HepG2 (cell line): ENCODE measurements at places on chromosomes 5 and 9. TPM values are rescaled to one million over a fixed set of nuclear protein-coding genes. Genes with fewer than 3 reads are reported as not detected.

DNA sequence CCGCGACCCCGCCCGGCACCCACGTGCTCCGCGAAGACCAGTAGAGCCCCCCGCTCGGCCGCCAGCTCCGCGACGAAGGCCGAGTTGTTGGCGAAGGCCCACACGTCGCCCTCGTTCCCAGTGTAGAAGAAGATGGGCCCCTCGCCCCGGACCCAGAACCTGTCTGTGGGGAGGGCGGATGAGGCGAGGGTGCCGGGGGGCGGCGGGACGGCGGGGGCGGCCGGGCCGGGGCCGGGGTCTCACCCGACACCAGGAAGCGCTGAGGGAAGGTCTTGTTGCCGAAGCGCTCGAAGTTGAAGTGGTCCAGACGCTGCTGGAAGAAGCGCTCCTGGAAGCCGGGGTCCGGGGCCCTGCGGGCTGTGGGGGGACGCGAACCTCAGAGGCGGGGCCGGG is 317 bp downstream of the DPP7 start:
- no peak for DNase-seq

- DNase-seq: no peak
Measured at GRCh38 chr9:112094948-112095681, 80.0 kb downstream of the SUSD1 start.

DNA sequence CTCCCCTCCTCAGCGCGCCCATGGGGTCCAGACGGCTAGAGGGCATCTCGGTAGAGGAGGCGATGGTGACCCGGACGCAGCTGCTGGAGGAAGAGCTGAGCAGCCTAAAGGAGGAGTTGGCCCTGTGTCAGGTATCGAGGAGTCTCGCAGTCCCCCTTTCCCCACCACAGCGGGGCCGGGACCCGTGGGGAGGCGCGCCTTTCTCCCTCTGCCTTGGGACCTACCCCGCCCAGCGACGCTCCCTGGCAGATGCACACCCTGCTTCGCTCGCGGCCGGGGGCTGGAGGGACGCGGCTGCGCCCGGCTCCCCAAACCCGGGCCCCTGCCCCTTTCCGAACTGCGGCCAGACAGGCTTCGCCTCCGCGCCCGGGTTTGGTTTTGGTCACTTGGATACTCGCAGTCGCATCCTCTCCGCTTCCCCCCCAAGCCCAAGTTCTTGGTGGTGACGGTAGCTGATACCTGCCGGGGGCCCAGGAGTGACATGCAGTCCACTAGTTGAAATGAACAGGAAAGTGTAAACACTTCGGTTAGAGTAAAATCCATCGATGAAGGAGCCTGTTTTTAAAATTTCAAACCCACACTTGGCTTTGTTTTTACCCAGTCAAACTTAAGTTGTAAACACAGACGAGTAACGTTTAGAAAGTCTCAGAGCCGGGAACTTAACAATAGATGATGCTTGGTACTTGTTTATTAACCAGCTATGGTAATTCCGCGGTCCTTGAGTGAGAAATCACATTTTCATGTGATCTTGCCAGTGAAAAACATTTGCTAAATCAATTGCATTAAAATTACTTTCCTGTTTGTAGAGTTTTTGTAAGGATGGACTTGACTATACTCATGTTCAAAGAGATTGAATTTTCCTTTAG is 688 bp downstream of the CNTLN start:
- DNase-seq: no peak

DNA sequence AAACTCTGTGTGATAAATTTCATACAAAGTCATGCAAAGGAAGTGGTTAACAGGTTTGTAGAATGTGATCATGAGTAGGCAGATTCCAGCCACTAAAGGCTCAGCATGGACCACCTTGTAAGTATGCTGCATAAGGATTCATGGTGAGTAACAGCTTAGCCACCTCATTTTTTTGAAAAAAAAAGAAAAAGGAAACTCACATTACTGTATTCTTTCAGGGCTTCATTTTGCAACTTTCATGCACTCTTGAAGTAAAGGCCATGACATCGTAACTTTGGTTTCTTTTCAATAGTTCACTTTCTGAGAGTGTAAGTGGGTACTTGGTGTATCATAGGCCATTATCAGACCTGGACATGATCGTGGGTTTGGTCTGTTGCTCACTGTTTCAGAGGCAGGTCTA is 175.1 kb downstream of the PCSK1 start:
- DNase-seq: no peak

- no peak for DNase-seq
Measured at GRCh38 chr9:77831781-77832180, 183.7 kb upstream of the GNA14 start.

DNA sequence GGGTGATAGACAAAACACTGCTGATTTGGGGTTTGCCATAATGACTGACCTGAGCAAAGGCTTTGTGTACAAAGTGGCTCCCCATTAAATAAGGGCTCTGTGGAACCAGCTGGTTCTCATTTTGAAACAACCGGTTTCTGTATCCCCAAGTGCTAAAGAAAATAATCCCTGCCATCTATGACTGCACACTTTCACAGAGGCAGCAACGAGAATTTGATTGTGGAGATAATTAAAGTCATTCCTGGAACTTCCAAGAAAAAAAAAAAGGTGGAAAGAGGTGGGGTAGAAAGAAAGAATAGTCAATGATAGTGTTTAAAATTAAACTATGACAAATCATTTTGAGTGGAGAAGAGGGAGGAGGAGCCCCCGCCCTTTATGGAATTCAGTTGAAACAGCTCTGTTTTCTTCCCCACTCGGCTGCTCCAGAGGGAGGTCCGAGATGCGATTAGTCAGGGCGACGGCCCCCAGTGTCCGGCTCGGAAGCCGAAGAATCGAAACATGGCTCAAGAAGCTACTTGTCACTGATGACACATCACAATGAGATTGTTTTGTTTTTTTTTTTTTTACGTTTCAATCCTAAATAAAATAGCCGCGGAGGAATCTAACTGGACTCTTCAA is 38.4 kb downstream of the EBF1 start:
- no peak for DNase-seq

DNA sequence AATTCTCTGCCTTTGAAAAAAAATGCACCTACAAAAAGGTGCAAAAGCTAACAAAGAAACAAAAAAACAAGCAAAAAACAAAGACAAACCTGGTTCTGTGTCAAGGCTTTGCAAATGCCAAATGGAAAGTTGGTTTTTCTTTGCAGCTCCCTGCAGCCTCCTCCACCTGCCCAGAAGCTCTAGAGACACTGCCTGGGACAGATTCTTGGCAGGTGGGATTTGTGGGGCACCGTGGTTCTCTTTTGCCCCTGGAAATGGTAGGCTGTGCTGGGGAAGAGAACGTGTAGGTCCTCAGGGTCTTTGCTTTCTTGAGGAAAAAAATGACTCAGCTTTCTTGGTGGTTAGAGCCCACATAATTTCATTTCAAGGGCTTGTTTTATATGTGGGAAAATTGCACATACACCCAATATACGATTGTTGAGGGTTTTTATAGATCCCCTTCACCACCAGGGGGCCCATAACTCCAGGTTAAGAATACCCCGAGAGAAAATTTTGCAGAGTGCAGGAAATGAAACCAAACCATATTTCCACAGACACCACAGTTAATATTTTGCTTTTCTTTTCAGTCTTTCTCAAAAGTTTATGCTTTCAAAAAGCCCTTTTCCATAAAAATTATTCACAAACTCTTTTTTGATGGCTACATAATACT is 58.7 kb downstream of the NXNL2 start:
- DNase-seq: peak; percentile 46

DNA sequence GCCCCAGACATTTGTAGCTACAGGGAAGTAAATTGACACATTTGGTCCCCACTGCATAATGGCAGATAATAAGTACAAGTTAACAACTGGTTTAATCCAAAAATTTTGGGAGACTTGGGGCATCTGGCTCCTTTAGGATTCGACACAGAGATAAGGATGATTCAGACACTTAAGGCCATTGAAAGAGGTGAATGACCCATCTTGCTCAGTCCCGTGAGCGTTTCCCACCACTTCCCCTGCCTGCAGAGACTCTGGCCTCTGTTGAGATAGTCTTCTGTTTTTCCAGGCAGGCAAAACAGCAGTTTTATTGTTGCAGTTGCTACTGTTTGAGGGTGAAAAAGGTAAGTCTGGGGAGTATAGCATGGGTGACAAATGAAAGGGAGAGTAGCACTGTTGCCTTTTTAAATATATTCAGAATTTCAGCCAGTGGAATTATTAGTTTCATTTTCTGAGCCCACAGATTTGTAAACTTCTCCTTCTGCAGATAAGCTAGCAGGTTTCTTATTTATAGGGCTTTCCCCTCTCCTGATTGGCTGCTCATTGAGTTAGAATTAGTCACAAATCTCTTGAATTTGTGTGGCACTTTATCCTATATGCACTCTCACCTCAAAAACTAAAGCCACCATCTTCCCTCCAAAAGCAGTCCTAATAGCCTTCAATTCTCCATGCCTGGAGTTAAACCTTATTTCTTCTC is 19.3 kb downstream of the ACO1 start:
- DNase-seq: no peak

GRCh38 chr5:179332741-179333290 is 12.4 kb downstream of the ADAMTS2 start:
- DNase-seq: no peak

- no peak for DNase-seq
Measured at GRCh38 chr9:27453860-27454553, 70.1 kb upstream of the IFNK start.

DNA sequence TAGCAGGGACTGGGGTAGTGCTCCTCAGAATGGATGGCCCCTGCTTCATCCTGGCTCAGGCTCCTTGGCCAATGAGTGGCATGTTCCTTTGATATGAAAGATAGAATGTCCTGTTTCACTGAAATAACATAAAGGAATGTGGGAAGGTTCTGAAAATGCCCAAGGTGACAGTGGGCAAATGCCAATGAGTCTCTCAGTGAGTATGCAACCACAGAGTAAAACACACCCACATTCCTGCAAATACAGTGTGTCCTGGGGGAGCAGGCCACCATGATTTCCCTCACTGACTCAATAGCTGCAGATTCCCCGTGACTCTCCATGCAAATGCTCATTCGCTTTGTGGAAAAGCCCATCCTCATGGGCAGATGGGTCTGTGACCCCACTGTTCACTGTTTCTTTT is 36.4 kb downstream of the ZNF366 start:
- no peak for DNase-seq

- peak; percentile 65 for DNase-seq
Measured at GRCh38 chr9:91100878-91101450, 260.8 kb downstream of the AUH start.

- DNase-seq: no peak
Measured at GRCh38 chr9:129933185-129934040, 98.2 kb downstream of the USP20 start.

GRCh38 chr9:127971357-127972235 is 9.2 kb downstream of the EEIG1 start:
- no peak for DNase-seq

DNA sequence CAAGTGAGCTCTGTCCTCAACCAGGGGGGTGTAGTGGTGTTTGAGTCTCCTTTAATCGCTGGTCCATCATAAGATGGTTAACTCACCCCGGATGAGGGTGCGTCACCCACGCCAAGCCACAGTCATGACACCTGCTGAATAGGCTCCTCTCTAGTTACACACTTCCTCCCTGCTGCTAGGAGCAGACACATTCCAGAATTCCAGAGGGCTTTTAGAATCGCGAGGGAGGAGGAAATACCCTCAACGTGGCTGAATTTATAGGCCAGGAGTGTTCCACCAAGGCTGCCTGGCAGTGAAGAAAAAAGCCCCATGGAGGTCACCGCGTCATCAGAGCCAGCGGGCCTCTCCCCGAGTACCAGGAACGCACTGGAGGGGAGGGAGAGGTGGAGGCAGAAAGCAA is 5.1 kb downstream of the GLRX start:
- DNase-seq: no peak

DNA sequence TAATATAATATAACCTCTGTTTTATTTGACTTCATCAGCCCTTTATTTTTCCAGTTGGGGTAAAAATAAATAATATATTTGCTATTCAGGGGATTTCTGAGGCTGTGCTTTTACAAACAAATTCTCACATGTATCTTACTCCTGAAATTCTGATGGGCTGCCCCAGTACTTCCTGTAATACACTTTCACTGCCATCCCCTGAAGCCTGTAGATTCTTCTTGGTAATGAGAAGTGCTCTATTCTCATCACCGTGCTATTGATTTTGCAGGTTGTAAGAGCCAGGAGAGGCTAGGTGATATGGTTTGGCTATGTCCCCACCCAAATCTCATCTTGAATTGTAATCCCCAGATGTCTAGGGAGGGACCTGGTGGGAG is 91.9 kb upstream of the CEP78 start:
- no peak for DNase-seq

GRCh38 chr5:3789519-3790193 is 194.0 kb downstream of the IRX1 start:
- DNase-seq: no peak

GRCh38 chr9:18639911-18640310 is 166.0 kb downstream of the ADAMTSL1 start:
- DNase-seq: no peak

- peak; percentile 69 for DNase-seq
Measured at GRCh38 chr9:101465326-101465915, 29.8 kb upstream of the ALDOB start.

DNA sequence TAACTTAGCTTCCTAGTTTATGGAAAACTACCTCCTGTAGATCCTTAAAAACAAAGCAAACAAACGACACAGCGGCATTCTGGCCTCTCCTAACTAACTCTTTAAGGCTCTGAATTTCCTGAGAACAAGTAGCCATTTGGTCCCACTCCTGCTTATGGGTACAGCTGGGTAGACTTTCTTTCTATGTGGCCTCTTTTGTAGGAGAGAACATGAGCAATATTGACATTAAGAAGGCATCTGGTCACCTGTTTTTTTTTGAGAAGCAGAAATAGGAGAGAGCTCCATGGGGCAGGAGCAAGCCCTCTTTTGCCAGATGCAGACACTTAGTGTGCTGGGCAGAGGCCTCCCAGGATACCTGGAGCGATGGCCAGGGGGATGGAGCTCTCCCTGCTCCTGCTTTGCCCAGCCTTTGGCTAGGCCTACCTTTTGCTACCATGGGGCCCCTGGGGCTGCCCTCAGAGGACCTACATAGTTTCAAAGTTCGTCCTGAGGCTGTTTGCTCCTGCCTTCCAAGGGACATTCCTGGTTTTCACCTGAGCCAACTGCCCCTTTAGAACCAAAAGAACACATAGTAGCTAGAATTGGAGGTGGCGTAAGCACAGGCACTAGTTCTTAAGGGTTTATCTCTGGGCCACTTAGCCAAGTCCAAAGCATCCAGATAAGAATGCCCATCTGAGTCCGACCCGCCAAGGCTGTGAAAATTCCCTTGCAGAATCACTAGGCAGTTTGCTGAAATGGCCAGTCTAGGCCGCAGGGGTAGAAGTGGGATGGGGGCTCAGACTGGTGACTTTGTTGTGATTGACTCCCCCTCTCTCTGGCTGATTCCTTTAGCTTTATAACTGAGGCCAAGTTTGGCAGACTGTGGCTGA is 2.4 kb upstream of the STC2 start:
- peak; percentile 82 for DNase-seq

GRCh38 chr5:61467766-61468482 is 135.9 kb downstream of the ZSWIM6 start:
- DNase-seq: no peak

The PCDHA1 gene
- not detected in 2 replicates for total RNA-seq

The SPATA31E1 gene
- not detected in 2 replicates for total RNA-seq

The WHRN gene
- 1.8 and 2.3 TPM in 2 replicates for total RNA-seq

The AFAP1L1 gene
- total RNA-seq: 0.38 and 0.66 TPM in 2 replicates

The ADGRV1 gene
- total RNA-seq: 0.84 and 1.7 TPM in 2 replicates

The DDX4 gene
- not detected in 2 replicates for total RNA-seq

The SAP30L gene
- 35.1 and 37.2 TPM in 2 replicates for total RNA-seq

The TMEM174 gene
- not detected in 2 replicates for total RNA-seq

The KCNT1 gene
- not detected in 2 replicates for total RNA-seq

The RAD17 gene
- total RNA-seq: 25.9 and 29.8 TPM in 2 replicates

The ANAPC2 gene
- total RNA-seq: 7.4 and 12.3 TPM in 2 replicates

The GABBR2 gene
- total RNA-seq: 0.02 TPM in 1 of 2 replicates, not detected in the other

The ADAM19 gene
- total RNA-seq: 0.24 and 0.38 TPM in 2 replicates

The MUSK gene
- not detected in 2 replicates for total RNA-seq

The RAB24 gene
- total RNA-seq: 15.4 and 22.9 TPM in 2 replicates

The NR6A1 gene
- 31.5 and 50.9 TPM in 2 replicates for total RNA-seq

The EFCAB9 gene
- total RNA-seq: not detected in 2 replicates
